ENCODE measurements at places on chromosomes 7 and 10. TPM values are rescaled to one million over a fixed set of nuclear protein-coding genes. Genes with fewer than 3 reads are reported as not detected.

The PPP1R17 gene
- total RNA-seq, result 5.0 TPM

The C10orf105 gene
- total RNA-seq, result 0.31 TPM

The HOXA13 gene
- total RNA-seq, result not detected

The PLXDC2 gene
- 15.3 TPM for total RNA-seq

The MMP21 gene
- total RNA-seq, result 0.31 TPM

Measured in parietal lobe (tissue), 2 donors.